ENCODE measurements at places on chromosomes 16 and 17.
A peak's percentile ranks its signal among the peaks of the same experiment; 100 is the strongest.

DNA sequence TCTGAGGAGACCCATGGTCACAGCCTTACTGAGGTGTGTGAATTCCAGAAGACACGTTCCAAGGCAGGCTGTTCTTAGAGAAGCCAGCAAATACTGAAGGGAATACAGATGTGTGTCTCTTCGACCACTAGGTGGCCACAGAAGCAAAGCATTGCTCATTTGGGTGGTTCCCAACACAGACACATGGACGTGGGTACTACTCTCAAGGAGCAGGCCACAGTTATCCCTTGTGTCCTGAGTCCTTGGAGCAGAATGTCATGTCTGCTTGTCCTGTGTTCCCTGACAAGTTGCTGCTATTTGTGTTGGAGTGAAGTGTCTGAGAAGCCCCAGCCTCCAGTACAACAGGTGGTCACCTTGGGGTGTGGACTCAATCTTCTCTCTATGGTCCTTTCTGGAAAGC, 30.3 kb downstream of the HMOX2 start:
- peak; percentile 57 for DNase-seq

GRCh38 chr17:79942591-79943346, 92.9 kb downstream of the TBC1D16 start:
- DNase-seq: no peak

DNA sequence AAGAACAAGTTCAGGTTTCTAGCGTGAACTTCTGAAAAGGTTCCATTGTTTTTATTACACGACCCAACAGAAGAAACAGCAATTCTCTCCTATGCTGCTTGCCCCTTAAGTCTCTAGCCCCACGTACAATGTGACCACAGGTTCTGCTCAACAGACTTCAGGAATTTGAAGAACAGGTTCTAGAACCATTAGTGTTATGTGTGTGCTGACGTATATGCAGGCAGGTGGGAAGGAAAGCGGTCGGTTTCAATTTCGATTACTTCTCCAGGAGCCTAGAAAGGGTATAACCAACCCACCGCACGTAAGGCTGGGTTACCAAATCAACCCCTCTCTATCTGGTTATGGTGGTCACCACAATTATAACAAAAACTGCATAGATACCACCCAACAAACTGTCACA, 39.4 kb downstream of the XPO6 start:
- no peak for DNase-seq

- no peak for DNase-seq
Measured at GRCh38 chr17:46171939-46172338, 21.3 kb downstream of the KANSL1 start.

DNA sequence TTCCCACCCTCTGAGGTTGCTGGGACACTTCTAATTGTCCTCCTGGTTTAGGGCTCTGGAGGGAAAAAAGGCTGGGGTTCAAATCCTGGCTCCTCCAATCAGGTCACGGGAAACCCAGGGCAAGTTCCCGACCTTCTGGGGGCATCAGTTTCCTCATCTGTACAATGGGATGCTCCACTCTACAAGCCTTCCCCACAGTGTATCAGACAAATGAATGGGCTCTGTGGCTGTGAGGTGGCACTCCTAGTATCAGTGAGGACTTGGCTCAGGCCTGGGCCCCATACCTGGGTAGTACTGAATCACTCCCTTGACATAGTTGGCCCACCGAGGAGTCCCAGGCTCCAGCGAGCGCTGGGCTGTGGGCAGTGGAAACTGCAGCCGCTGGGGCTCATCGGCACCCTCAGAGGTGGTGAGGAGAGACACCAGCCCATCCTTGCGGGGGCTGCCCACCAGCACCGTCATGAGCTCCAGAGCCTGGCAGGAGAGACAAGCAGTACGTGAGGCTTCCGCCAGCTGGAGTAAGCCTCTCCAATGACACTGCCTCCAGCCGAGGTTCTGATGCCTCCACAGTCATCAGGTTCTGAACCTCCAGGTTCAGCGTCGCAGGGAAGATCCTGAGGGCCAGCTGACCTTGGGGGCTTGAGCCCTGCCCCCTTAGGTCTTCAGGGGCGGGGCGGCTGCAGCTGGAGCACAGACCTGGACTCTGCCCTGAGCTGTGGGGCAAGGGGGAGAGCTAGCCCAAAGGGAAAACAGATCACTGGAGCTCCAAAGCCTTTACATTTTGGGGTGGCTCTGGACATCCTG, 1.2 kb downstream of the GALK1 start:
- DNase-seq: no peak

GRCh38 chr16:67563708-67564468, 1.6 kb downstream of the CTCF start:
- DNase-seq: no peak

- no peak for DNase-seq
Measured at GRCh38 chr16:73027685-73028111, 20.2 kb downstream of the ZFHX3 start.

DNA sequence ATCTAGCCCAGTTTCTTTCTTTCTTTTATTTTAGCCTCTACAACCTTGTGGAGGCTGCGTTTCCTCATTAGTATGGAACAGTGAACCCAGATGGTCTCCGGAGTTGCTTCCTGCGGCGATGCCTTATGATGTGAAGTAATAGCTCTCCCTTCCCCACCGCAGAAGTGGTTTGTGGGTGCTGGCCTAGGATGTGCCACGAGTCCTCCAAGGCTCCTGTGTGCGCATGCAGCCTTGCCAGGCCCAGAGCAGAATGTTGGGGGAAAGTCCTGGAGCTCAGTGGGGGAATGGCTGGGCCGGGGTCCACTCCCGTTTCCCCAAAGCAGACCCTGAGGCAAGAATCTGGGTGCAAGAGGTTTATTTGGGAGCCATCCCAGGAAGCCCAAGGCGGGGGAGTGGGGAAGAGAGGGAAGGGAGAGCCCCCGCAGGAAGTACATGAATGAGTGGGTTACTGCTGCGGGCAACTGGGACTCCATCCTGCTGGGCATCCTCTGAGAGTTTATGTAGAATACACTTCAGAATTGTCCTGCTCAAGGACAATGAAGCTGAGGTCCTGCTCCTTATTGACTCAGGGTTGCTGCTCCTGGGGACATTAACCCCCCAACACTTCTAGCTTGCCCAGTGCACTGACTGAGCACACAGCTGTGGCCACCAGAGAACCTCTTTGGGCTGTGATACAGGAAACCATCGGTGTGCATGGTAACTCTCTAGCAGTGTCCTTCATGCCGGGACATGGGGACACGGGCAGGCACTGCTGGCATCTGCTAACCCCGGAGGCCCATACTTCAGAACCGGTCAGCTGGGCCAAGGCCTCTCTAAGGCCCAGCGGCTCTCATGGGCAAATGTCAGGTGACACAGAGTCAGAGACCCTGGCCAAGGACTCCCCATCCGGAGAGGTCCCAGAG, 3.7 kb upstream of the HCRT start:
- no peak for DNase-seq

DNA sequence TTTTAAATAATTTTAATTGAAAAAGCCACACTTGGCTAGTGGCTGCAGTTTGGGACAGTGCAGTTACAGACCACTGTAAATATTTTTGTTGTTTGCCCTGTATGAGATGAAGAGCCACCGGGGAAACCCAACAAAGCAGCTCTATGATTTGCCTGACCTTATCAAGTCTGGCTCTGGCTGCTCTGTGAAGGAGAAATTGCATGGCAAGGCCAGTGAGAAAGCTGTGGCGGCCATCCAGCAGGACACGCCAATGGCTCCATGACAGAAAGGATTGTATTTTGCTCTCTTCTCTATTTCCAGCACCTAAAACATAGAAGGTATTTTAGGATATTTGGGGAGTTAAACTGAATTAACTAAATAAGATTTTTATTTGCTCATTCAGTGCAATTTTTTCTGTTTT, 330.0 kb upstream of the DYNLRB2 start:
- DNase-seq: no peak

DNA sequence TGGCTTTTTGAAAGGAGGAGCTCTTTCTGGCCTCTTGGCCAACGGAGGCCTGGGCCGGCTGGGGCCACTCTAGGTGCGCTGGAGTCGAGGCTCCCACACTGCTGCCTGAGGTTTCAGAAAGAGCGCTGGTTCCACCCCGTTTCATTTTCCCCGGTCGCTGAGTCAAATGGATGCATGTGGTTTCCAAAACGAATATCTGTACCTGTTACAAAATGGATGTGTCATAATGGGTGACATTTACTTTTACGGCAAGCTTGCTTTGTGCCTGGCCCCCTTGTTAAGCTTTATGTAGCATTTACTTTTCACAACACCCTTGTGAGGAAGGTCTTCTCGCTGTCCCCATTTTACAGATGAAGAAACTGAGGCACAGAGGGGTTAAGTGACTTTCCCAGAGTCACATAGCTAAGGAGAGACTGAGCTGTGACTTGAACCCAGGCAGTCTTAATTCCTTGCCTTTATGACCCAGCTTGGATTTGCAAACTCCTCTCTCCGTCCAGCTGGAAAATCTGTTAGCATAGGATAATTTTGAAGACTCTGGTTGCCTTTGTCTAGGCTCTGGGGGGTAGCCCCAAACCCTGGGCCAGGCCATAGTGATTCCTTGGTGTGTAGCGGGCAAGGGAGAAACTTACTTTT, 10.6 kb downstream of the KSR1 start:
- DNase-seq: peak; percentile 83

GRCh38 chr17:18992454-18993130, 12.0 kb downstream of the FAM83G start:
- no peak for DNase-seq

- no peak for DNase-seq
Measured at GRCh38 chr17:63833741-63834373, 6.4 kb upstream of the FTSJ3 start.

GRCh38 chr17:1759529-1759928, 2.3 kb upstream of the SERPINF1 start:
- no peak for DNase-seq

DNA sequence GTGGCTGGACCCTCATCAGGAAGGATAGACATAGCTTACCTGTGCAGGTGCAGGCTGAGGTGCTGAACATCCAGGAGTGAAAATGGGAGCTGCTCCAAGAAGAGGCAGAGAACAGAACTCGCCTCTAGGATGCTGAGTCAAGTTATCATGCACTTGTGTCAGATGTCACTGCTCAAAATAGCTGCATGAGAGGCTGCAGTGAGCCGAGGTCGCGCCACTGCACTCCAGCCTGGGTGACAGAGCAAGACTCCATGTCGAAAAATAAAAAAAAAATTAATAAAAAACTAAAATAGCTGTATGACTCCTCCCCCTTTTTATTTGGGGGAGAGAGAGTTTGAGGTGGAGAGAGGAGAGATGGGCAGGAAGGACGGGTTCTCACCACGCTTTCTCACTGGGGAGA, 148.8 kb downstream of the FOXL1 start:
- no peak for DNase-seq

DNA sequence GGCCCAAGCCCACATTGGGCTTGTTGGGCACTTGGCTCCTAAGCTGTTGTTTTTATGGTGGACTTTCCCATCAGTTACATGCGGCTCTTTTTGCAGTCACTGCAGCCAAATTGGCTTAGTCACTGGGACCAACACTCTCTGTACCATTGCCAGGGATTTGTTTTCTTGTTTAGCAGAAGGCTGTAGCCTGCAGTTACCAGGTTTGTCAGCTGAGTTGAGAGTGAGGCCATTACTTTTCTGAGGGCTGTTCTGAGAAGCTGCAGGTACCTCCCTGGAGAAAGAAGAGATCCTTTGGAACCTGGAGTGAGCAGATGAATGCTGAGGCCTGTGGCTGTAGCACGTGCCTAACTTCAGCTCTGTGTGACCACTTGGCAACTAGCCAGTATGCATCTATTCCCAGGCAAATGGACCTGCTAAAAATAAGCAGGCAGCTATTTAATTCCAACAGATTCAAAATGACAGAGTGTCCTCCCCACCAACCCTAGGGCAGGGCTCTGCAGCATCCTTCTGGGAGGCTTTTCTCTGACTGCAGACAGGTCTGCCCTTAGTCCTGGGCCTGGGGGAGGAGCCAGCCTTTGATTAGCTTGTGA, 12.9 kb downstream of the AKAP1 start:
- DNase-seq: no peak

DNA sequence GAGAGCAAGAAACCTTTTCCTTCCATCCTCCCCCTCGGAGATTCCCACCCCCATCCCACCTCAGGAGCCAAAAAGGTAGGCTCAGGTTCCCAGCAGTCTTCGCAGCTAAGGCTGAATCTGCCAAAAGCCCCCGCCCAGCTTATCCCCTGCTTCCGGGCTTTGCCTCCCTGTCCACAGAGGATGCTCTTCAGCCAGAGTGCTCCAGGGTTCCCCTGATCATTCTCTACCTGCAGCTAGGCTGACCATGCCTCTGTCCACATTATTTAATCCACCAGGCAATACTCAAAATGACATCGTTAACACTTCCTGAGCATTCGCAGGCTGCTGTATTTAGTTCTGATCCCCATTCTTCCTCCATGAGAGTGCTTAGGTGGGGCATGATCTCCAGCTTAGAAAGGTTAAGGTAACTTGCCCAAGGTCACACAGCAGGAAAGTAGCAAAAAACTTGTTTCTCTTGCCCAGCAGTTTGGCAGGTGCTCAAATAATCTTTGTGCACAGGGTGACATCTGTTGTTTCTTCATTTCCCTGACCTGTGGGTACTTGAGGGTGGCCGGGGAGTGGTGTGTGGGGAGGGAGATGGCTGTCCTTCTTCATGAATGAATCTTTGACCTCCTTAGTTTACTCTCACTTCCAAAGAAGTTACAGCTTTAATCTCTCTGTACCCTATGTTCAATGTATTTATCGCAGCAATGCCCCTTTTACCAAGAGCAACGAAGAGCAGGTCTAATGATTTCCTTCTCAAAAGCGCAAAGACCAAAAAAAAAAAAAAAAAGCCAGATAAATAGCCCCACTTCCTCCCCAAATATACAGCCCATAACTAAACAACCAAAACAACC, 848 bp upstream of the TBKBP1 start:
- no peak for DNase-seq
